ENCODE measurements at places on chromosomes 13 and 19.

GRCh38 chr19:19597809-19598306, 20.6 kb downstream of the PBX4 start:
- DNase-seq, result no peak

GRCh38 chr13:66532146-66532545, 698.0 kb downstream of the PCDH9 start:
- DNase-seq, result peak; percentile 79

GRCh38 chr13:40662866-40663265, 3.6 kb downstream of the FOXO1 start:
- no peak for DNase-seq

DNA sequence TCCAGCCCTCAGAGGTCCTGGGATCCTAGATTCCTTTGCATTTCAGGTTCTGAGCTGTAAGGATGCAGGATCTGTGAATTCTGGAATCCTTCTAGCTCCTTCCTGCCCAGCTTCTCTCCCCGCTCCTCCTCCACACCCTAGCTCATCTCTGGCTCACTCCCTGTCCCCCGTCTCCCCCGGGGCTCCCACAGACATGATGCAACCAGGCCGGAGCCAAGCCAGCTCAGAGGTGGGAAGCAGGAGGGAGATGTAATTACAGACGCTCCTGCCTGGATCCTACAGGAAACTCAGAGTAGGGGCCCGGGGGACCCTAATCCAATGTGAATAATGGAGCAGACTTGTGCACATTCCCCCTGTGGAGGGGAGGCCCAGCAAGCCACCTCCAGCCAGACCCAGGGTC, 4.5 kb downstream of the GNG8 start:
- DNase-seq, result no peak

- no peak for DNase-seq
Measured at GRCh38 chr19:13024951-13025697, 29.8 kb downstream of the NFIX start.

GRCh38 chr13:29422015-29422414, 173.5 kb downstream of the SLC7A1 start:
- no peak for DNase-seq

GRCh38 chr13:111622051-111622531, 301.6 kb downstream of the TEX29 start:
- DNase-seq, result no peak

DNA sequence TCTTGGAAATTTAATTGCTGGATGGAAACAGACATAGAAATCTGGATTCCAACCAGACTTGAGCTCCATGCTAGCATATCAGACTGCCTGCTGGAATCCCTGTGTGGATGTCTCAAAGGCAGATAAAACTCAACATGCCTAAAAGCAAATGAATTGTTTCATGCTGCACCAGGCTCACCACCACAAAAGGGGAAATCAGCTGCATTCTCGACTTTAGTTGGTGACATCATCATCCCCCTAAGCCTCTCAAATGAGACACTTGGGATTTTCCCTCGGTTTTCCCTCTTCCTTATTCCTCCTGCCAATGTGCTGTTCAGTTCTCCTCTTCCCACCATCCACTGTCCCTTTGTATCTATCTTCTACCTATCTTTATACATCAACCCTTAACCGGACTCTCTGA, 134.3 kb downstream of the ZDHHC20 start:
- no peak for DNase-seq

- DNase-seq, result peak; percentile 41
Measured at GRCh38 chr19:30227661-30228112, 144.5 kb upstream of the ZNF536 start.

DNA sequence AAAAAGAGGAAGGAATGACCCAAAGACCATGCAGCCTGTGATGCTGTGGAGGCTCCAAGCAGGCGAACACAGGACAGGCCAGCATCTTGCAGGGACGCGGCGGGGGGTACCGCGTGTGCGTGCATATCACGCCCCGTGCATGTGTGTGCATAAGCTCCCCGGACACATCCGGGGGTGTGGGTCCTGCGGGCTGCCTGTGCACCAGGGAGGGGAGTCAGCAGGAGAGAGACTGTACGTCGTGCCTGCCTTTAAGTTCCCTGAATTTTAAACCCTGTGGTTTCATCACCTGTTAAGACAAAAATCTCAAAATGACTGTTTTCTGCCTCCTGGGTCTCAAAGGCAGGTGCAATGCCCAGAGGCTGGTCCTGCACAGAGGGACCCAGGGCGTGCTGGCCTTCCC, 16.6 kb downstream of the ADAT3 start:
- DNase-seq, result no peak

DNA sequence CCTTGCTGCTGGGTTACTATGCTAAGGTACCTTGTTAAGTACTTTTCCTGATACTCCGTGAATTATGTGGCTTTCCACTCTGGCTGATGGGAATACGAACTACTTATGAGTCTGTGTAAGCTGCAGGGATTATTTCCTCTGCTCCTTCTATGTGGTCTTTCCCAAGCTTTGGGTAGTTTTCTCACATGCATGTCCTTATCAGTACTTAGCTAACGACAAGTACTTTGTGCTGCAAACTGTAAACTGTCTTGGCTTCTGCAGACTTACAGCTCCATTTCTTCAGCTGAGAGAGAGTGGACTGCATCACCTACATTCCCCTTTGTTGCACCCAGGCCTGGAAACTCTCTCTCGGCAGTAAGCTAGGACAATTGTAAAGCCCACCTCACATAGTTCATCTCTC, 76.6 kb downstream of the FGF9 start:
- DNase-seq, result no peak

DNA sequence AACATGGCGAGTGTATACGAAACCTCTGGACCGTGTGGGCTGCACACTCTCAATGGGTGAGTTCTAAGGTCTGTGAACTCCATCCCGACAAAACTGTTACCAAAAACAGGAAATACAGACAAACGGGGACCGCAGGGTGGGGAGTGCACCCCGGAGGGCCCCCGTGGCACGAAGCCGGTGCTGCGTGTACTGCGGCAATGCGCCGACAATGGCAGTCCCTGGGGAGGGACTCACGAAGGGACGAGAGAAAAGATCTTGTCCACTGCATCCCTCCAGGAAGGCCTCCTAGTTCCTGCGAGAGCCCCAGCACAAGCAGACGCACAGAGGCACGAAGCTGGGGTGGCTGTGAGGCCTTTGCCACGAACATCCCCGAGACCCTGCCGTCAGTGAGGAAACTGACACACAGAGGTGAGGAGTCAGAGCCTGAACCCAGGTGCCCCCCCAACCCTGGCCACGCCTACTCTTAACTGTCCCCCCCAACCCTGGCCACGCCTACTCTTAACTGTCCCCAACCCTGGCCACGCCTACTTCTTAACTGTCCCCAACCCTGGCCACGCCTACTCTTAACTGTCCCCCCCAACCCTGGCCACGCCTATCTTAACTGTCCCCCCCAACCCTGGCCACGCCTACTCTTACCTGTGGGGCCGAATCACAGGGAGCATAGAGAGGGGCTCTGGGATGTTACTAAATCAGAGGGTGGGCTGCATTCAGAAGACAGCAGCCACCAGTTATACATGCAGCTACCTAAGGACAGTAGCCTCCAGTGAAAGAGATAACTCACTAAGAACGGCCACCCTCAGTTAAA, 4.2 kb downstream of the MED16 start:
- no peak for DNase-seq

DNA sequence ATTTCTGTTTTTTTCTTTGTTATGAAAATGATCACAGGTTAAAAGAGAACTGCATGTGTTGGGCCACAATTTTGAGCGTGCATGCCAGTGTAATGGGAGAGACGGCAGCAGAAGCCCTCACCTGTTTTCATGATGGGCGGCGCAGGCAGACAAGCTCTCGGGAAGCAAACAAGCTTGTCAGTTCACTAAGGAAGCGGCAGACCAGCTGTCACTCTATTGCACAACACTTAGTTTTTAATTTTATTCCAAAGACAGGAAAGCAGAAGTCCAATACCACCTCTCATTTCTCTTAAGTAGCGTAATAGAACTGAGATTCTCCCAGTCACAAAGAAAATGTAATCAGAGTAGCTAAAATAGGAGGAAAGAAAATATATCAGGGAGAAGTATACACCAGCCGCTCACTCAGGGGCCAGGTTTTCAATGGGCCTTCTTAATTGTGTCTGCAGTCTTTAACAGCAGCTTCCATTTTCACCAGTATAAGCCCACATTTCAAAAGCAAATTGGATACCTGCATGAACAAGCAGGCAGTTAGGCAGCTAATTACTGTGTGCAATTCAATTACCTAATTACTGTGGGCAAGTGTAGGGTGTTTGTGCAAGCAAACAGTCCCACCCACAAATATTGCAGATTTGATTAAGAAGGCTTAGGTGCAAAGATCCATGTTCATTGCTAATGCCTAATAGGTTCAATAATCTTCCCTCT, 711.4 kb downstream of the DIAPH3 start:
- DNase-seq, result no peak

Data from astrocyte of the spinal cord (primary cell).